ENCODE measurements at places on chromosomes 2 and 18.

- no peak for DNase-seq
These were observed 508.6 kb downstream of the PARD3B start for GRCh38 chr2:205053827-205054410.

GRCh38 chr2:40087434-40087833, 308.4 kb upstream of the THUMPD2 start:
- DNase-seq, result no peak

GRCh38 chr2:200422532-200423261, 87.2 kb downstream of the KCTD18 start:
- no peak for DNase-seq

- DNase-seq, result peak; percentile 59
These were observed 13.0 kb downstream of the PTMA start for GRCh38 chr2:231720987-231721966.

DNA sequence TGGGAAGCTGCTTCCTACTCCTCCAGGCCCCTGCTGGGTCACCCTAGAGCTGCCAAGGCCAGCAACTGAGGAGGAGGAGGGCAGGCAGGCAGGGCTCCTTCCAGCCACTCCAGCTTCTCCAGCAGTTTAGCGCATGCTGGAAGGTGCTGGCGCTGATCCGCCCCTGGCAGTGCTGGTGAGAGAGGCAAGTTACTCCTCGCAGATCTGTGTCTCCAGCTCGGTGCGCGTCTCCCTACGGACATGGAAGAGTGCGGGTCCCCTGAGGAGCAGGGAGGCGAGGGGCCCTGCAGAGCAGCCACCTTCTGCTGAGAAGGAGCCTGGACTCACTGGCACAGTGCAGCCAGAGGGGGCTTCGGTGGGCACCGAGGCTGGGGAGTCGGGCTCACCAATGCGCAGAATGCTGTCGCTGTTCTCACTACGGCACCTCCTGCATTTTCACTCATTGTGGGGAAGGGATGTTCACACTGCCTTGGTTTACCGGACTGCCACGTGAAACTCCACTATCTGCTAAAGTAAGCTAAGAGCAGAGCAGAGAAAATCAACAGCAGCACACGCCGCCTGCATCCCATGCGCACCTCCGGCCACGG, 206.0 kb downstream of the HDAC4 start:
- DNase-seq, result no peak

GRCh38 chr2:1521191-1521877, 108.1 kb downstream of the TPO start:
- DNase-seq, result no peak

GRCh38 chr2:235694721-235695601, 201.1 kb downstream of the AGAP1 start:
- DNase-seq, result no peak

DNA sequence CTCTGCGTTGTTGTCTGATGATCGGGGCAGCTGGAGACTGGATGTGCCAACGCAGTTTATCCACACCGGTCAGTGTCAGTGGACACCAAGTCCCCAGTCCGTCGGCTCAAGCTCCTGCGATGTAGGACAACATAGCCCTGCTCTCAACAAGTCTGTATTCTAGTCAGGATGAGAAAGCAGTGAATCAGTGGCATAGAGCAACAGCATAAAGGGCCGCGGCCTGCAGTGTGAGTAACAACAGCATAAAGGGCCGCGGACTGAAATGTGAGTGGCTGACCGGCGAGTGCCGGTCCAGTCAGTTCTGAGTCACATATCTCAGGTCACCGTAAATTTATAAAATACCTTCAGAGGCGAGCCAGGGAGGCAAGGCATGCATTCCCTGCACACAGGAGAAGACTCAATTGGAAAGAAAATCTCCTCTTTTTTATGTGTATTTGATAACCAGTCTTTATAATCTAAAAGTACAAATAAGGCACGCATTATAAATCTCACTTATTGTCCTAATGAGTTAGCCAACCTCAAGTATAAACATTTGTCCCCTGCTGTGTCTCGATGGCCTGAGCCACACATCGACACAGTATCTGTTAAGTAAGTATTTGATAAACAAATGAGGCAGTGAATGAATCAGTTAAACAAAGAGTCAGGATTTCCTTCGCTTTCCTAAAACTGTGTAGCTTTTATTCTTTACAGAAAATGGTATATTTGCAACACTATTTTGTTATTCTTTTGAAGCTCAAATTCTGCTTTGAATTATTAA, 33.8 kb upstream of the NFATC1 start:
- no peak for DNase-seq

DNA sequence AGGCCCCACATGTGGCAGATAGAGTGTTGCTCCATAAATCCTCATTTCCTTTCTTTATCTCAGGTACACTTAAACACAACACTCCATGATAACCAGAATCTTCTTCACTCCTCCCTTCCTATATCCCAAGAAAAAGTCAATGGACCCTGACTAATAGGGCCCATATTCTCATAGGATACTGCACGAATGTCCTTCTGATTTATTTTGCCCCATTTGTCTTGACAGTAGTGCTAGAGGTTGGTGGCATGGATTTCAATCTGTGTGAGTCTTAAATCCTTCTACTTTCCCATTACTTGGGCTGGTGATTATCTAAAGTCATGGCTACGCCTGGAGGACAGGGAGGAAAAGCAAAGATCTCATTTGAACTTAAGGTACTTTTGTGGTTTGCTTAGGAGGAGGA, 156.0 kb downstream of the ACOXL start:
- DNase-seq, result no peak
